Foreskin melanocyte (primary cell): ENCODE measurements at places on chromosomes 4 and X.
A peak's percentile ranks its signal among the peaks of the same experiment; 100 is the strongest.

- DNase-seq = no peak
Measured at GRCh38 chr4:58219179-58219578, 1109.0 kb upstream of the IGFBP7 start.

- no peak for DNase-seq
Measured at GRCh38 chr4:39893693-39894072, 84.0 kb downstream of the PDS5A start.

- peak; percentile 52 for DNase-seq
Measured at GRCh38 chr4:93199492-93199891, 629.1 kb upstream of the ATOH1 start.

DNA sequence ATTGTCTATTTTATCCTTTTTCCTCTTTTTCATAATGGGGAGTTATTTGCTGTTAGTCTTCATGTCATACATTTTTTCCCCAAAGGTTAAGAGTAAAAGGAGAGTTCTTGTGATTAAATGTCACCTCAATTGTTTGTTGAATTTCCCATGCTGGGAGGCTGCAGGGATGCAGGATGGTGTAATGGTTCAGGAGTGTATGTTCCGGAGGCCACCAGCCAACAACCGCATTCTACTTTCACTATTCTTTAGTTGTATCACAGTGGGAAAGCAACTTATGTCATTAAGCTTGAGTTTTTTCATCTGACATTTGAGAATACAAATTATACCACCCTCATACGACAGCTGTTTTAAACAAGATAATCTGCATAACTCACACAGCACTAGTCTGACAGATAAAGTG, 15.4 kb downstream of the AFP start:
- no peak for DNase-seq

DNA sequence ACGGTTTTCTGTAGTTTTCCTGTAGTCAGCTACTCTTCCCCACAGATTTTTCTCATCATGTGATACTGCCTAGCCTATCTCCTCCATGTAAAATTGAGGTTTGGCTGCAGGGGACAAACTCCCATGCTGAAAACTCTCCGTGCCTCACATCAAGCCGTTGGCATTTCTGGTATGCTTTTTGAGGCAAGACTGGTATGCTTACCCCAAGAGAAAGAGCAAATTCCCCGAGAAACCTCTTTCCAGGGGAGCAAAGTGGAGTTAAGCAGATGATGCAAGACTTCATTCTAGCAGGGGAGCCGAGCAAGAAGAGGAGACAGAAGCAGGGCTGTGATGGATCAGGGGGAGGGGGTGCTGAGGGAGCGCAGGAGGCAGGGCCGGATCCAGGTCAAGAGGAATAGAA, 4.8 kb downstream of the SOWAHD start:
- DNase-seq = peak; percentile 33

GRCh38 chr4:11518754-11519153, 90.1 kb upstream of the HS3ST1 start:
- DNase-seq = no peak

- DNase-seq = no peak
Measured at GRCh38 chrX:34875204-34875603, 67.4 kb upstream of the FAM47B start.

DNA sequence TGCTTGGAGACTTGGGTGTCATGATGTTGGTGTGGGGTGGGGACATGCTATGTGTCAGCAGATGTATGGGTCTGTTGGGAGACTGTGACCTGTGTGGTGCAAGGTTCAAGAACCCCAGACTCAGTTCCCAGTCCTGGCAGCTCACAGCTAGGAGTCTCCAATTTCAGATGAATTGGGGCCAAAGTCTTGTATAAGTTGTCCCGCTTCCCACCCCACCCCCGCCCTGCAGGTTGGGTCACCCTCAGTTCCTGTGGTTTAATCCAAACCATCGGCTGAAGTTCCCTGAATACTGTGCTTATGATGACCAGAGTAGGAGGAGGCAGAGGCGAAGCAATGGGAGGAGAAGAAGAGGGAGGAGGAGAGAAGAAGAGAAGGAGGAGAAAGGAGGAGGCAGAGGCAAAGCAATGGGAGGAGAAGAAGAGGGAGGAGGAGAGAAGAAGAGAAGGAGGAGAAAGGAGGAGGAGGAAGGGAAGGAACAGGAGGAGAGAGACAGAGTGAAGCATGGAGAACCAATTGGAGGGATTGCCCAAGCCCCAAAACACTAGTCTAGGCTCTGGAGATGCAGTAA, 112.6 kb downstream of the EFNB1 start:
- DNase-seq = no peak

DNA sequence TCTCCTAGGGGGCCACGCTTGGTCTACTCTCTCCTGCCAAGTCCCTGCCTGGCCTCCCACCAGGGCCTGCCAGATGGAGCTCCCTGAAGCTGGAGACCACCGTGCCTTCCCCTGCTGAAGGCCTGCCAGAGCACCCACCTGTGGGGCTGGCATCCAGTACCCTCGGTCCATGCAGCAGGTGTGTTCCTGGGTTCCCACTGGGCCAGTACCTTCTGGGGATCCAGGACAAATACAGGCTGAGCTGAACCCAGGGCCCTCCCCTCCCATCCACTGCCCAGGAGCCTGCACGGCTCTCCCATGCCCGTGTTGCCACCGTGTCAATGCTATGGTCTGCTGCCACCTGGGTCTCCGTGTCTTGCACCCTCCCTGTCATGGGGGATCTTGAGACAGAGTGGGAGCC, 68.8 kb downstream of the ABLIM2 start:
- no peak for DNase-seq

DNA sequence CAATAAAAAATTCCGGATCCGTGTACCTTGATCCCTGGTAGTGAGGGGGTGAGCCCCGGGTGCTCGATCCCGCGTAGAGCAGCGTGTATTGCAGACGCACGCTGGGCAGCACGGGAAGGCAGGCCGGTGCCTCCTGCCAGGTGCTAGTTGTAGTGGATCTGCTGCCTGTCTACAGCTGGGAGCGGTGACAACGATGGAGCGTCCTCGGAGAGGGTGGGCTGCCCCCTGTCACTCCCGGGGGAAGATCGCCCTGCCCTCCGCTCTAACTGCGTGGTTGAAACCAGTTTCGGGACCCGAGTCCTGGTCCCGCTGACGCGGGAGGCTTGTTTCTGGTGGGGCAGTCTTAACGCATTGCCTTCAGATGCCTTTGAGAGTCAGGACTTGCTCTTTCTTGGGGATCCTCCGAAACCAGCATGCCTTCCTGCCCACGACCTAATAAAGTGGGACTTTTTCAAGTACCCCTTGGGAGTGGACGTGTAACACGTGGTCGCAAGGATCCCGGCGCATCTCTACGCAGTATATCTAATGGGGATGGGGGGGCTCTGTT, 2.7 kb upstream of the NKX6-1 start:
- no peak for DNase-seq

GRCh38 chr4:7075962-7076695, 8.3 kb upstream of the GRPEL1 start:
- DNase-seq = no peak

- no peak for DNase-seq
Measured at GRCh38 chr4:186948361-186949242, 224.9 kb upstream of the FAT1 start.

DNA sequence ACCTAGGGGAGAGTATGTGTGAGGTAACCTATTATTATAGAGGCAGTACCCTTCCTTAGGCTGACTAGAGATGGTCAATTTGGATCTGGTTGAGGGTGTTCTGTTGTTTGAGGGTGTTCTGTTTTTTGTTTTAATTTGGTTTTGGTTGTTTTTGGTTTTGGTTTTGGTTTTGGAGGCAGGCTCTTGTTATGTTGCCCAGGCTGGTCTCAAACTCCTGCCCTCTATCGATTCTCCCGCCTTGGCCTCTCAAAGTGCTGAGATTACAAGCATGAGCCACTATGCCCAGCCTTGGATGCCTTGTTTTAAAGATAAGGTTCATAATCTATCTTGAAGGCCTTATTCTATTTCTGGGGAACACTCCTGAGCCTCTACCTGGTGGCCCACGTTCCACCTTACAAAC, 912 bp downstream of the CXorf65 start:
- DNase-seq = no peak

- DNase-seq = no peak
Measured at GRCh38 chrX:83416273-83416672, 91.8 kb upstream of the POU3F4 start.

DNA sequence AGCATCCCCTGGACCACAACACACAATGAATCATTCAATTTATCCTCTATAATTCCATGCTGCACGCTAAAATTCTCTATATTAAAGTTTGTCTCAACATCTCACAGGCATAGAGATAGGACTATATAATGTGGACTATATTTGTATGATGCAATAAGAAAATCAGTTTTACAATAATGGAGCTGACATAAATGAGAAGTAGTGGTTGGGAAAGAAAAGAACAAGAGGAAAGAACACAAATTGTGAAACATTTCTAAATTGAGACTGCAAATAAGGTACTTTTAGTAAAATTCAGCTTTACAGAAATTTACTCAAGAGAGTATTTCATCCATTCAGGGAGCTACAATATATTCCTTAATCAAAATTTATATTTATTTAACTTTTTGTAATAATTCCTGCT, 120.4 kb downstream of the ARAP2 start:
- DNase-seq = no peak

- peak; percentile 7 for DNase-seq
Measured at GRCh38 chrX:37350034-37350365, 836 bp downstream of the PRRG1 start.

- no peak for DNase-seq
Measured at GRCh38 chr4:16222957-16223527, 3.2 kb downstream of the TAPT1 start.

DNA sequence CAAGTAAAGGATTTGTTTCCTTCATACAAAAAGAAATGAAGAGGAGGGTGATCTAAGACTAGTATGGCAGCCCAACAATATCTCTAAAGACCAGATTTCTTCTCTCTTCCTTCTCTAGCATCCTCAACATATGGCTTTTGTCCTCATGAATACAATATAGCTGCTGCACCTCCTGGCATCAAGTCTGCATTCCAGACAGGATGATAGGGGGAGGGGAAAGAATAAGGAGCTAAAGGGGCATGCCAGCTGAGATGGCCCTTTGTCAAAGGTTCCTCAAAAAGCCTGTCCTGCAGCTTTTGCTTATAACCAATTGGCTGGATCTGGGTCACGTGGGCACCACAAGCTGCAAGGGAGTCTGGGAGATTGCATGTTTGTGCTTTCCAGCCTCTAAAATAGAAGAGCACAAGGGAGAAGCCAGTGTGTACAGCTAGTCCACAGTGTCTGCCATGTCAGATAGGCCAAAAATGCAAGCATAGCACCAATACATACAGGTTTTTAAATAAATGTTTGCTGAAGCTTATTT, 132.6 kb downstream of the BCOR start:
- DNase-seq = no peak

DNA sequence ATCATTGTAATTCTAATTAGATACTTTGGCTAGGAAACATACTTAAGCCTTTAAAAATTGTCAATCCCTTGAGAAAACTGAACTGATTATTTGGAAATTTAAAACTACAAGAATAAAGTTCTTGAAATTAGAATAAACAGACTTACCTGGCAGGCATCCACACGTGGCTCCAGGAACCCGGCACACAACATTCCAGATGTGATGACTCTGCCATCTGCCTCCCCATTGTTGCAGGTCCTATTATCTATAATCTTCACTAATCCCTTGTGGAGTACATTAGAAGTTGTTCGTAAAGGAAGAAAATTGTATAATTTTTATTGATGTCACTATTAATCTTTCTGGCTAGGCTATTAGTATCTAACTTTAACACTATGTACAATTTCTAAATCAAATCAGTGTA, 16.2 kb upstream of the GNRHR start:
- no peak for DNase-seq

DNA sequence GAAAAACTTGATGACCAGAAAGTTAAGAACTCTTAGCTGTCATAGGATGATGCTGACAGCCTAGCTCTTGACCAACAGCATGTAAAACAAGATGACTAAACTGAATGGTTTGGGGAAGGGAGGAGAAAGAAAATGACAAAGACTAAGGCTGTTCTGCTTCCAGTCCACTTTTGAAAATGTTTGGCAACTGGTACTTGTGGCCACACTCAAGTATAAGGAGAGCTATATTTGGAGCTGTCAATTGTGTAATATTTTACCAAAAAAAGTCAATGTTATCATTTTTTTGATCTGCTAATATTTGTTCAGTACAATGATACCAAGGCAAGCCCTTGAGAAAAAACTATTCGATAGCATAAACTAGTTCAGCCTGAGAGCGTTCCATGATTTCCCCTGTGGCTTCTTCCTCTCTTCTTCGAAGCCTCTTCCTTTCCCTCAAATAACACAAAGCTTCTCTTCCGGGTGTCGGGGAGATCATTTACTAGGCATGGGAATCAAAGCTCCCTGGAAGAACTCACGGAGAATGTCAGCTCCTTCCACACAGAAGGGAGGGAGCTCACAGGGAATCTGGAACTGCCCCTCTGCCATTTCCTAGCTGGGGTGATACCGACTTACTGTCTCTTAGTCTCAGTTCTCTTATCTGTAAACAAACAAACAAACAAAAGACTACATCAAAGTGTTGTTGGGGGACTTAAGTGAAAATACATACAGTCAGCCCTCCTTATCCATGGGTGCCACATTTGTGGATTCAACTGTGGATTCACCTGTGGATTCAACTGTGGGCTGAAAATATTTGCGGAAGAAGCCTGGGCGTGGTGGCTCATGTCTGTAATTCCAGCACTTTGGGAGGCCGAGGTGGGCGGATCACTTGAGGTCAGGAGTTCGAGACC, 82.6 kb downstream of the SCD5 start:
- peak; percentile 17 for DNase-seq

GRCh38 chrX:29661290-29661689, 554.1 kb upstream of the MAGEB2 start:
- DNase-seq = peak; percentile 65

DNA sequence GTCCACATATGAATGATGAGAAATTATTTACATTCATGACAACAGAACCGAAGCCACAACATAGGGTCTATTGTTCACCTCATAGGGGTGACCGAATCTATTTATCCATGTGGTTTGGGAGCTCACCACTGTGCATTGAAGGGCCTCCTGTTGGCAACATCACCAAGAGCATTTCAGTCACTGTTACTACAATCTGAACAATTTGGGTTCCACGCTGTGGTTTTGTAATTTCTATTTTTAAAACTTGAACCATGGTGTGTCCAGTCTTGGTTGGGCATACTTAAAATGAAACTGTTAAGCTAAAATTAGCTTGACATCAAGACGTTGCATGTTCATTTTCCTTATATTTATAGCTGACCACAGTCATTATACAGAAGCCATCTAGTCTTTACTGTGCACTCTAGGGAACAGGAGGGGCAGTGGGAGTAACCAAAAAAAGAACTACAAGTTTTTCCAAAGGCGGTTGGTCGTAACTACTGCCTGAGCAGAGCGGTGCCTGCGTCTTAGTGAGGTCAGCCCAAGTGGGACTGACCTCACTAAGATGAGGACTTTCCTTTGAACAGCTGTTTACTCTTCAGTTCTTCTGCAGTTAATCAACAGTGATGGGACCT, 192.1 kb downstream of the SPRY1 start:
- DNase-seq = peak; percentile 93
